H9 (cell line): ENCODE measurements at places on chromosomes 7 and 10. TPM values are rescaled to one million over a fixed set of nuclear protein-coding genes. Genes with fewer than 3 reads are reported as not detected.

DNA sequence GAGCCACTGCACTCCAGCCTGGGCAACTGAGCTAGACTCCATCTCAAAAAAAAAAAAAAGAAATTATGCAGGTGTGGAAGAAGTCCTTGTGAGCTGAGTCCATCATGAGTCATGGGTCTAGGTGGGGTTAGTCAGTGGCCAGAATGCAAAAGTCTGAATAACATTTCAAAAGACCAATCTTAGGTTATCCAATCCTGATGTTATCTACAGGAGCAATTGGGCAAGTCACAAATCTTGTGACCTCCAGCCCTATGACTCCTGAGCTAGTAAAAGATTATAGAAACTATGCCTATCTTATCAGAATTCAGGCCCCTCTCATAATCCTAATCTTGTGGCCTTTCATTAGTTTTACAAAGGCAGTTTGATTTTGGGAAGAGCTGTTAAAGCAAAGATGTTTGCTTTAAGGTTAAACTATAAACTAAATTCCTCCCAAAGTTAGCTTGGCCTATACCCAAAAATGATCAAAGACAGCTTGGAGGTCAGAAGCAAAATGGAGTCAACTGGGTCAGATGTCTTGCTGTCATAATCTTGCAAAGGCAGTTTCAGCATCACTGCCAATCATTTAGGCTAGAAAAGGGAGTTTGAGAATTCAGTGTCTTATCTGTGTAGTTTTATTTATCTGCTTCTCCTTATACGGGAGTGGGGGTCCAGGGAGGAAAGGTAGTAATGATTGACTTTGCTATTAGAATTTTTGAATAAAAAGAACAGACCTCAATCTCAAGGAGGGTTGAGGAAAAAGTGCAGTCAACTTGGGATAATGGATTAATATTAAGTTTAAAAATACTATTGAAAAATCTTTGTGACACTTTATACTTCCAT lies 71.2 kb upstream of the TRIM24 start:
- DNase-seq: no peak

GRCh38 chr10:23742368-23742767 lies 303.5 kb downstream of the OTUD1 start:
- DNase-seq: no peak

LRRC18 gene
- not detected in 2 replicates for total RNA-seq

- no peak for DNase-seq
Measured at GRCh38 chr7:108196004-108196403, 65.8 kb upstream of the LAMB4 start.

- DNase-seq: peak; percentile 67
Measured at GRCh38 chr7:20785157-20786048, 1.3 kb downstream of the SP8 start.

ATOH7 gene
- 0.20 and 0.29 TPM in 2 replicates for total RNA-seq

- DNase-seq: no peak
Measured at GRCh38 chr10:114868870-114869519, 47.4 kb downstream of the FHIP2A start.

GRCh38 chr10:107444443-107444842 lies 279.9 kb upstream of the SORCS1 start:
- DNase-seq: no peak

GRCh38 chr10:80516506-80517075 lies 21.1 kb upstream of the SH2D4B start:
- no peak for DNase-seq

GRCh38 chr10:120514959-120515358 lies 57.9 kb downstream of the PLPP4 start:
- DNase-seq: no peak

RELN gene
- 0.02 TPM in 1 of 2 replicates, not detected in the other for total RNA-seq

DNA sequence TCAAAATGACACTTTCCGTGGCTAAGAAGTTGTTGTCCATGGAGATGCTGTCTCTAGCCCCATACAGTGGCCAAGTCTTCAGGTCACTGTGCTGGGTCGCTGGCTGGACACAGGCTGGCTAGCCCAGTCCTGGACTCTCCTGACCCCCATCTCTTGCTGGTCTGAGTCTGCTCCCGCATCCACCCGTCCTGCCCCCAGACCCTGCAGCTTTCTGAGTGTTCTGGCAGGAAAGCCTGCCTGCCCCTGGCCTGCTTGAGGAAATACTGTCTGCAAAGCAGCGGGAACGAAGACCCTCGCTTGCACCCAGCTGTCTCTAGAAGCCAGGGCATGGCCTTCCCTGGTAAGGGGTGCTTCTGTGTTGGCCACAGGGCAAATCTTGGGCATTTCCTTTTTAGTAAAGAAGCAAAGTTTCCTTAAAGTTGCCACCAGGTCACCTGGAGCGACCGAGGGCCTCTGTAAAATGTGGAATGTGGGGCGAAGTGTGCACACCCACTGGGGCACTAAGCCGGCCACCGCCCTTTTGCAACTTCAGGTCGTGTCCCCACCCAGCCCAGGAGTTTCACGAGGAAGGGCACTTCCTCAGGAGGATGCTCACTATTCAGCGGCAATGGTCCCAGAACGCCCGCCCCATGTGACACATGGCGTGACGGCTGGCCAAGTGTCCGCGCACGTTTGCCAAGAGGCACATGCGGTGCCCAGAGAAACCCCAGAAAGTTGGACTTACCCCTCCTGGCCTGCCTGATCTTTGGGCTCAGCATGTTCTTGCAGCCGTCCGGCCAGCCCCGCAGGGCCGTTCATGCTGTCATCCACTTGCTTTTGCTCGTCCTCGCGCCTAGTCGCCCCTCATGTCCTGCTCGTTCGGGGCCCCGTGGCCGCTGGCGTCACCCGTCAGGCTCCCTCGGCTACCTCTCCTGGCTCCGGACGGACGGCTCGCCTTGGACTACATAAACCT lies 558 bp downstream of the ARHGAP22 start:
- DNase-seq: no peak

- DNase-seq: no peak
Measured at GRCh38 chr10:86075512-86075911, 291.1 kb downstream of the GRID1 start.

GRCh38 chr7:87152897-87153641 lies 816 bp downstream of the DMTF1 start:
- DNase-seq: no peak

VENTX gene
- 10.9 and 11.1 TPM in 2 replicates for total RNA-seq

DNA sequence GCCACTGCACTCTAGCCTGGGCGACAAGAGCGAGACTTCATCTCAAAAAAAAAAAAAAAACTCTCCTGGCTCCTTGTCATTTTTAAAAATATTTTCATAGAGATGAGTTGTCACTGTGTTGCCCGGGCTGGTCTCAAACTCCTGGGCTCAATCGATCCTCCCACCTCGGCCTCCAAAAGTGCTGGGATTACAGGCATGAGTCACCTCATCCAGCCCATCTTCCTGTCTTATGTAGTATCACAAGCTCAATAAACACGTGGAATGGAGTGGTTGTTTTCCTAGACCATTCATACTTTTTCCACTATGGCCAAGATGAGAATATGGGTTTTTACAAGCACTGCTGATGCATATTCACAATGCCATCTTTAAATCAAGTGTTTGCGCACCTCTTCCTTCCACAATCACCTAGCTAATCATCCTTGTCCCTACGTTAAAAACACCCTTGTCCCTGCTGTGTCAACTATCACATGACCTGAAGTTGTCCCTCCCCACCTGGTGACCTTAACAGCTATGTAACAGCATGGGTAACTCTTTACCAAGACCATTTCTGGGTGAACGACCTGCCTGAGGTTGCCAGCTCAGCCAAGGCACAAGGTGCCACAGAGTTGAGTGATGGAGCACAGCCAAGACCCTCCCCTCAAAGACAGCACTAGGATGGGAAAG lies 21.3 kb downstream of the DLG5 start:
- DNase-seq: no peak

- no peak for DNase-seq
Measured at GRCh38 chr10:4790922-4791321, 35.1 kb upstream of the AKR1E2 start.

GRCh38 chr10:70834021-70834420 lies 18.3 kb downstream of the SGPL1 start:
- no peak for DNase-seq

DNA sequence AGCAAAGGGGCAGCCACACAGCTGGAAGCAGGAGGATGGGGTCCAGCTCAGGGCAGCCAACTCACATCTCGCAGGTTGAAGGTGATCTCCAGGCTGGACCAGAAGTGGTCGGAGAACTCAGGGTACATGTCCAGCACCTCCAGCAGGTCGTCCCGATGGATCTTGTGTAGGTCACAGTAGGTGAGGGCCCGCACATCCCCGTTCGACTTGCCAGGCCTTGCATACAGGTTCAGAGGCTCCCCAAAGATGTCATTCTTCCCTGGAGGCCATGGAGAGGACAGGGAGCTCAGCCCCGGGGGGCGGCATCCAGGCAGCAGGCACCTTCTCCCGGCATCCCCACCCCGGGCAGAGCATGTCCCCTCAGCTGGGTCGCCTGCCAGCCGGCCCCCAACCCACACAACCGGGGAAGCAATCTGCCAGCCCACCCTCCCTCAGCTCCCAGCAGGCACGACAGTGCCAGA lies 29.3 kb downstream of the KCNH2 start:
- DNase-seq: peak; percentile 23

DNA sequence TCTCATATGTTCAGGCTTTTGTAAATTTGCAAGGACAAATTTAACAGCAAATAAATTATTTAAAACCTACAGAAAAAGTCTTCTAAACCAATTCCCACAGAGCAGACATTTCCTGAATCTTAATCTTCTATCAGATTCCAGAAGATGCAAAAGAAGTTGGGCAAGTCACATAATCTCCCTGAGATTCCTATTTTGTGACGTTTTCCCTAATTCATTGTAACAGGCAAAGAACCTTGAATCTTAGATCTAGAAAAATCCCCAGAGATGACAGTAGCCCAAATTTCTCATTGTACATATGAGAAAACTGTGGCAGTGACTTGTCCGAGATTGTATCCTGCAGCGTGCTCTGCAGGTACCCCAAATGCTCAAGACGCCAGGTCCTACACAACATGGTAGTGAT lies 4.9 kb downstream of the ITPRID1 start:
- DNase-seq: no peak

GRCh38 chr10:89167915-89168314 lies 39.2 kb downstream of the CH25H start:
- DNase-seq: no peak

DNA sequence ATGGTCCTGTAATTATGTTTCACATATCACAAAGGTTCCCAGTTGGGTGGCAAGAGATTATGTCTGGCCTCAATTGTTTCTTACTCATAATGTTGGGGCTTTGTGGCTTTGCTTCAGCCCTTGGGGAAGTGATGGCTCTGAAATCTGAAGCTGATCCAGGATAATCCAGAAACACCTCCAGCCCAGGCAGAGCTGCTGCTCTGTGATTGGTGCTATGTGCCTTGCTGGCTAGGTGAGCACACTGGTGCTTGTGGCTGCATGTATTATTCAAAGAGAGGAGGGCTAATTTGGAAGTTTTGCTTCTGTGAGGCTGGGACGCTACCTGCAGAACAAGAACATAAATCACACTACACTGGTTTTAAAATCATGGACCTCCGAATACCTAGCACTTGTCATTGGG lies 346.6 kb upstream of the MGMT start:
- DNase-seq: peak; percentile 11

GIMAP5 gene
- total RNA-seq: not detected in 2 replicates

SLC26A5 gene
- total RNA-seq: 0.11 TPM in 1 of 2 replicates, not detected in the other

TMEM229A gene
- 0.37 and 0.46 TPM in 2 replicates for total RNA-seq

DNA sequence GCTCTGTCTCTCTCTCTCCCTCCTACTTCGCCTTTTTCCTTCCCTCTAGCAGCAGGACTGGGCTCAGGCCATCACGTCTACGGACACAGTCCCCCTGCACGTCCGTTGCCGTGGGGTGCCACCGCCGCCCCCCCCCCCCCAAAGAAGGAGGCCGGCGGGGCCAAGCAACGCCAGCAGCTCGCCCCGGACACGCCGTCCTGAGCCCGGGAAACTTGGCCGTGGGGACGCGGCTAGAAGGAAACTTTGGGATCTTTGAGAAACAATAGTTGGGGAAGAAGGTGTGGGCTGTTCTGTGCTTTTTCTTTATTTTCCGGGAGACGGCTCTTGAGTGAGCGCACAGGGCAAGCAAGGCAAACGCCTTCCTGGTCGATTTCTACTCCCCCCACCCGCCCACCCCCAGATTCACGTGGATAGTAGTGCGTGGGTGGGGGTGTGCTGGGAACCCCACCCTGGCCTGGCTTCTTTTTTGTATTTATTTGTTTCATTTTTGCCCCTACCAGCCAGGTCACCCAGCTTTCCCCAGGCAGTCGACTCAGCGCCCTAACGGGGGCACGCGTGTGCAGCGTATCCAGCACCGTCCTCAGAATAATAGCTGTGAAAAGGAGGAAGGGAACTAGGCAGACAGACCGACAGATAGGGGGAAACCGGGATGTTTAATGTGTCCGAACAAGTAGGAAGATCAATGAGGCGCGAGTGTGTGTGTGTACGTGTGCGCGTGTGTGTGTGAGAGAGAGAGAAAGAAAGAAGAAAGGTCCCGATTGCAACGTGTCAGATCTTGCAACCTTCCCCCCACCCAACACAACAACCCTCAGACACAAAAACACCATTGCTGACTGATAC lies 1.4 kb downstream of the MXI1 start:
- no peak for DNase-seq

DNA sequence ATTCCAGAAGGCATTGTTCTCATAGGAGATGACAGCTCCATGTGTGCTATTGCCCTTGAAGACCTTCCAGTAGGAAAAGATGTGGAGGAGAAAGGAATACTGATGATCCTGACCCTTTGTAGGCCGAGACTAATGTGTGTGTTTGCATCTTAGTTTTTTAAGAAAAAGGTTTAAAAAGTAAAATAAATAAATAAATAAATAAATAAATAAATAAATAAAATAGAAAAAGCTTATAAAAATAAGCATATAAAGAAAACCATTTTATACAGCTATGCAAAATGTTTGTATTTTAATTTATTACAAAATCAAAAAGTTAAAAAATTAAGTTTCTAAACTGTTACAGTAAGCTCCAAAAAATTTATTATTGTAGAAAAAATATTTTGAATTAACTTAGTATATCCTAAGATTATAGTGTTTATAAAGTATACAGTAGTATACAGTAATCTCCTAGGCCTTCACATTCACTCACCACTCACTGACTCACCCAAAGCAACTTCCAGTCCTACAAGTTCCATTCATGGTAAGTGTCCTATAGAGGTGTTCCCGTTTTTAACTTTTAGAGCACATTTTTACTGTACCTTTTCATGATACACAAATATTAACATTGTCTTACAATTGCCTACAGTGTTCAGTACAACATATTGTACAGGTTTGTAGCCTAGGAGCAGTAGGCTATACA lies 435.2 kb upstream of the SEMA3A start:
- DNase-seq: no peak

DNA sequence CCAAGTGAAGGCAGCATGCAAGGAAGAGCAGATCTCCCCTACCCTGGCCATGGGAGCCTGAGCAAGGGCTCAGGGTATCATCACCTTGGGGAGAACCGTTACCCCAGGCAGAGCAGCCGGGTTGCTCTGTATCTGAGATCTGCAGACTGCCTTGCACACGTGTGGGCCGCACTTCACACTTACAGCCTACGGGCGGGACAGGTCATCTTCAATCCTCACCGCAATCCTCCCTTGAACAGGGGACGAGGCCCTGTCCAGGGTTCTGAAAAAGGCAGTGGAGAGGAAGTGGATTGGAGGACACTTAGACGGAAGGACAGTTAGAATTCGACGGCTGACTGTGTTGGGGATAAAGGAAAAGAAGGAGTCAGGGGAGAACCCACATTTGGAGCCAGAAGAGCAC lies 51.4 kb downstream of the NPS start:
- peak; percentile 62 for DNase-seq
